ENCODE measurements at places on chromosomes 5 and 9. TPM values are rescaled to one million over a fixed set of nuclear protein-coding genes. Genes with fewer than 3 reads are reported as not detected.

DNA sequence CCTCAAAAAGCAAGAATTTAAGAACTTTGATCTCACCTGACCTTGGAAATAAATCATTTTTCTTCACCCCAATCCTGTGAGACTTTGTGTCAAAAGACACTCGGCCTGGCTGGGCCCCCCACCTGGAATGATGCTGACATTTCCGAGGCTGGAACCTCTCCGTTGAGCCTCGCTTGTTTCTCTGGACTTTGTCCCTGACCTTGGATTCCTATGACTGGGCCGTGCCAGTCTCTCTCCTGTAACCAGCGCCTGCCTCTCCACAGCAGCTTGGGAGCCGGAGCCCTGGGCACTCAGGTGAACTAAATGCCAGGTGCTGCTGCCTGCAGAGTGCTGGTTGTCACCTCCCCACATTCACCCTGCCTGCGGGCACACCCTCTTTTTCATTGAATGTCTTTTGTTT is 62.7 kb downstream of the RETREG1 start:
- no peak for DNase-seq

DNA sequence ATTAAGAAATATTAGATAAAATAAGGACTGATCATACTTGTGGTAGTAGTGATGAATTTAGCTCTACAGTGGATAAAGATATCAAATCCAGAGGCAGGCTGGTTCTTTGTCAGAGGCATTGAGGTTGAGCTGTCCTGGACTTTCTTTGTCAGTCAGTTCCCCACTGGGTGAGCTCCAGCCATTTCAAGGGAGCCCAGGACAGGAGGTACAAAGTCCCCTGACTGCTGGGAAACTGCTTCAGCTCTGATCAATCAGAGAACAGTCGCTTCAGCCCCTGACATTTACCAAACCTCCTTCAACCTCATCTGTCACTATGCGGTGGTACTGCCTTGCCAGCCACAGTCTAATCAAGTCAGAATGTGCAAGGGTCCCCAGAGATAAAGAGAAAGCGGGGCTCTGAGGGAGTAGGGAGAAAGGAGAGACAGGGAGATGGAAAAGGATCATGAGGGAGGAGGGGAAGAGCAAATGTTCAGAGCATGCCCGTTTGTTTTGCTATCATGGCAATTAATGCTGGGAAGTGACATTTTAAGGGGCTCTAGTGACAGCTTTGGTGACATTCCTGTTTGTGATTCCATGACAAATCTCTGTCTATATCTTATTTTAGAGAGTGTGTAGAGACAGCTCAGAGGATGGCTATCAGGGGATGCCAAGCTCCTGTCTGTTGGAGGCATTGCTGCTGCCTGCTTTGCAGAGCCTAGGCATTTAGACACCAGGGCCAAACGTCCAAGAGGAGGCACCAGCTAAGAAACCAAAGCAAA is 223.2 kb downstream of the ASTN2 start:
- no peak for DNase-seq

The C5orf58 gene
- polyA plus RNA-seq, result 0.55 TPM

GRCh38 chr5:21783074-21783679 is 1070.0 kb downstream of the CDH12 start:
- no peak for DNase-seq

- DNase-seq, result no peak
Measured at GRCh38 chr5:158854260-158854783, 245.4 kb downstream of the EBF1 start.

DNA sequence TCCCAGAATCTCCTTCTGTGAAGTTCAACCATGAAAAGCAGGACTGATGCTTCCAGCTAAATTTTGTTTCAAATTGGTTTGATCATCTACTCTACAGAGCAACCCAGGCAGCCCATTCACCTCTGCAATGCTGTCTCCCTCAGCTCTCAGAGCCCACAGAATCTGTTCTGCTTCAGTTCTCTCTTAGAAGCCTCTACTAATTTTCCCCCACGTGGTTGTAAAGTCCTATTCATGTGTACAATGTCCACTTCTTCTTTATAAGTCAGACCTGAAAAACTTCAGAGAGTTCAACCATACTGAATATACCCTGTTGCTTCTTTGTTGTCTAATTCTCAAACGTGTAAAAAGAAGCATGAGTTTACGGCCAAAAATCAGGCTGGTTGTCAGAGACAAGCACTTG is 21.3 kb upstream of the FAM13B start:
- DNase-seq, result no peak

DNA sequence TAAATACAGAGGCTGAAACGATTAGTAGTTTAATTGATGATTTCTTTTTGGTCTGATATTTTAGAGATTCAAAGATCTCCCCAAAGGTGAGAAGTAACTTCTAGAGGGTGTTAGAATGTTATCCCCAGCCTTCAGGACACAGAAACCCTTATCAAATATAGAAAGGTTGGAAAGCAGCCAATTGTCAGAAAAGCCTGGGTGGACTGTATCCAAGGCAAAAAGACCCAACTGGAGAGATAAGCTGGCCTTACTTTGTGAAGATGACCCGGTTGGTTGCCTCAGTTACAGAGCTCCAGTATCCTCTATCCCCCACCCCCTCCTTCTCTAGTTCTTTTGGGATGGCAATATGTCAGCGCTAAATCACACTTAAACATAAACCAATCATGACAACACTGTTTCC is 75.7 kb downstream of the GCNT4 start:
- no peak for DNase-seq

The ZNF782 gene
- polyA plus RNA-seq, result 3.7 TPM

DNA sequence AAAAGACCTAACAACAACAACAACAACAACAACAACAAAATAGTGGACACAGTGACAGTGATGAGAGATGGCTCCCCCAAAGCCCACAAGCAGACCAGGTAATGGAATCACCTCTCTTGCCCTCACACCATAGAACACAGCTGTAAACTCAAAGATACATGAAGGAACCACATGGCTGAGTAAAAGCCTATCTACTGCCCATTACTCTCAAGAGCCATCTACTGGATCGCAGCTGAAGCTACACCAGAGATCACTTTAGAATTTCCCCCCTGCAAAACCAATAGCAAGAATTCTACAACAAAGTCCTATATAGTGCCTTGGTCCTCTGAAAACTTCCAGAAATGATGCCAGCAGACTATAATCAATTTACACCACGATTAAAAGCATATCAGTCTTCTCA is 1537.6 kb upstream of the CDH9 start:
- DNase-seq, result no peak

The SOHLH1 gene
- polyA plus RNA-seq, result 0.26 TPM

- no peak for DNase-seq
Measured at GRCh38 chr5:73960023-73960422, 334.0 kb downstream of the ARHGEF28 start.

GRCh38 chr5:119483155-119483554 is 30.9 kb downstream of the HSD17B4 start:
- DNase-seq, result no peak

Data from muscle of back (tissue), 13 donors.